Transverse colon (tissue), 4 donors: ENCODE measurements at places on chromosomes 11 and 22. TPM values are rescaled to one million over a fixed set of nuclear protein-coding genes. Genes with fewer than 3 reads are reported as not detected.

P2RY6 gene
- 1.4 TPM for total RNA-seq

DNA sequence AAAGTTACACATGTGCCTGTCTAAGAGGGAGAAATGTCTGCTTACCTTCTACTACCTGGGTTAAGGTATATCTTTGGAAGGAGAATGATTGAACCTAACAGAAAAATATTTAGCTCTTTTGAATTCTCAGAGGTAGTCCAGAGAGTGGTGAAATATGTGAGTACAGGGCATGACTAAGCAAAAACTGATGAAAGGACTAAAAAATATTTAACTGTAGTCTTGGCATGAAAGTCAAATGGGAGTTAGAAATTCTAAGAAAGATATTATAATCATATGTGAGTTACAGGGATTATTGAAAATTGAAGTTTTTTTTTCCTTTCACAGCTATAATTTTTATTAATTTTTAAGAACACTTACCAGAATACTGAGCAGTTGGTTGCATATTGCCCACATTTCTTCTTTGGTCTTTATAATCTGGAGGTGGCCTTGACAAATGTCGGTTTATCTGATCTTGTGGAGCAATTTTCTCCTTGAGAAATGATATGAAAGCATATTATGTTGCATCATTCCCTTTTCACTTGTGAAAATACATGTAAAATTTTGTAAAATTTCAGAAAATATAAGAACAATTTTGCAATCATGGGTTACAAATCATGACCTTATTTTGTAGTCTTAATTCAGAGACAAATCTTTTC, 61.4 kb upstream of the MTMR2 start:
- H3K27ac ChIP-seq: no peak overlapping the region
- no peak overlapping the region for H3K4me3 ChIP-seq
- H3K36me3 ChIP-seq: no peaks in the 10 kb centered on the region
- no peaks in the 10 kb centered on the region for H3K4me1 ChIP-seq
- DNase-seq: no peak
- H3K27me3 ChIP-seq: no peaks in the 10 kb centered on the region

MUC6 gene
- not detected for total RNA-seq

DNA sequence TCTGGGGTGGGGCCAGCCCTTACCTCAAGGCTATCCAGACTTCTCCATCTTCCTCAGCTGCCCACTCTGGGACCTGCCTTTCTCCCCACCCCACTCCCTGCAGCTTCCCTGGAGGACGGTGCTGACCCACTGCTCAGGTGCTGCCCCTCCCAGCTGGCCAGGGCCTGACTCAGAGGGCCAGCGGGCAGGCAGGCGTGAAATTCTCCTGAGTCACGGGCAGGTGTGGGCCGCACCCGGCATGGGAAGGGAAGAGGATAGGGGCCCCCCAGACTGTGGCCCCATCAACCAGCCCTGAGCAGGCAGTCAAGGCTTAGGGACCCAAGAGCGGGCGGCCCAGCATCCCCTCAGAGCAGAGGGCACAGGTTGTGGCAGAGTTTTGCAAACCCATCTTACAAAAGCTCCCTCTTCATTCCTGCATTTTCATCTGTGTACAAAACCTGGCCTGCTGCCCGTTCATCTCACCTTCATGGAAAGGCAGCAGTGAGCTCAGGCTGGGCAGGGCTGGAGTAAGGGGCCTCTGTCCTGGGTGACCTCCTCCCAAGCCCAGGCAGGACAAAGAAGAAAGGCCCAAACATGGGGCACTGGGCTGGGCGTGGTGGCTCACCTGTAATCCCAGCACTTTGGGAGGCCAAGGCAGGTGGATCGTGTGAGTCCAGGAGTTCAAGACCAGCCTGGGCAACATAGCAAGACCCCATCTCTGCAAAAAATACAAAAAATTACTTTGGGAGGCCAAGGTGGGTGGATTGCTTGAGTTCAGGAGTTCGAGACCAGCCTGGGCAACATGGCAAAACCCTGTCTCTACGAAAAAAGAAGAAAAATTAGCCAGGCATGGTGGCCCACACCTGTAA, 6.1 kb downstream of the RHOD start:
- no peak overlapping the region for H3K27ac ChIP-seq
- no peaks in the 10 kb centered on the region for H3K27me3 ChIP-seq
- no peaks in the 10 kb centered on the region for H3K36me3 ChIP-seq
